Progenitor cell of endocrine pancreas (in vitro differentiated cells): ENCODE measurements at places on chromosomes 2 and 18.

DNA sequence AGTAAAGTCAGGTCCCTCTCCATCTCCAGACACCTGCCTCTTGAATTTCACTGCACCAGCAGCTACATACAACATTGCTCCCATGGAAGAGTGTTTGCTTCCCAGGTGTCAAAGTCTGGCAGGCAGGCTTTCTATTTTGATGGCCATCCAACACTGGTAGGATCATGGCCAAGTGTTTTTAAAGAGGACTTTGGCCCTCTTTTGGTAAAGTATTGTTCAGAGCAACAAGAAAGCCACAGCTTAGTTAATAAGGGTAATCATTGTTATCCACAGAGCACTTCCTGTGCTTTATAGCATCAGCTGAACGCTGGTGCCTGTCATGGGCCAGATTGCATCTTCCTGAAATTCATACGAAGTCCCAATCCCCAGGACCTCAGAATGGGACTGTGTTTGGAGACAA, 133.2 kb downstream of the NCK2 start:
- DNase-seq: no peak

- no peak for DNase-seq
Observed at GRCh38 chr2:3451169-3451568, 68.2 kb downstream of the ADI1 start.

DNA sequence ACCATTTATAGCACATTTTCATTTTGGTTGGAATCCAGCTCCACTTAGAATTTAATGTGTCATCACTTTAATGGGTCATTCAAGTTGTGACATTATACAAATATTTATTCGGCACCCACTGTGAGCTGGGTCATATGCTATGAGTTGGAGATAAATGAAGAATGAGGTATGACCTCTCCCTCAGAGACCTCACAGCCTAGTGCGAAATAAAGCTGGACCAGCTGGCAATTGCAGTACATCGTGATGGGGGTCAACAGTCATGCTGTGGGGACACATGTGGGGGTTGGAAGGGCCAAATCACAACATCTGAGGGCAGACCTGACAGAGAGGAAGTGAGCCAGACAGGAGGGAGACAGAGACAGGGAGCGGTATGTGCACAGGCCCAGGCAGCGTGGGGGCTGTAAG, 175.4 kb downstream of the MAIP1 start:
- no peak for DNase-seq

GRCh38 chr18:24033641-24034412, 19.3 kb downstream of the TTC39C start:
- no peak for DNase-seq

DNA sequence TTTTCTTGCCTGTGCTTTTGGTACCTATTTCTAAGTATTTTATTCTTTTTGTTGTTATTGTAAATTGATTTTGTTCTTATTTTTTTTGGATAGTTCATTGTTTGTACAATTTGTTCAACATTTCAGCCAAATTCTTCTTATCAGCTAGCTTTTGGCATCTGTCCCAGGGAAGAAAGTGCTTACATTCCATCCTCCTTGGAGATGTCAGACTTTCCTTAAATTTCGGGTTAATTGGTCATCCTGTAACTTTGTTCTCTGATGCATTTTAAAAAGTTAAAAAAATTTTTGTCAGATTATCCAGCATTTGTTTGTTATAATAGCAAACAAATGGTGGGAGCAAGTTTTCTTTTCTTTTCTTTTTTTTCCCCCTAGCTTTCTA, 60.3 kb downstream of the PTH2R start:
- no peak for DNase-seq

- DNase-seq: no peak
Observed at GRCh38 chr18:75854174-75854573, 426.7 kb upstream of the SMIM21 start.

DNA sequence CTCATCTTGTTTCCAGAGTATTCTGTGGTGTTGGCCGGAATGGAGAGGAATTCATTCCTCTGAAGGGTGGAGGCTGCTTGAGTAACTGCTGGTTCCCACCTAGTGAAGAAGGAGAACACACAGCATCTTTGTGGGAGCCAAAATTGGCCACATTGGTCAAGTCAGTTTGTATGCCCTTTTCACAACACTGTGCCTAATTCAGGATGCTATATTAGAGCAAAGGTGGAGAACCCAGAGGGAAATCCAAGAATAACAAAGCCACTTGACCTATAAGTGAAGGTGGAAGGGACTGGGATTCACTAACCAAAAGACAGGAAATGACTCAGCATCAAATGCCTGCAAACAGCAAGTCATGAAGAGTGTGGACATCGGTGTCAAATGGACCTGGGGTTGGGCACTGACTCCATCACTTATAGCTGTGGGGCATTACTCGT, 27.3 kb upstream of the MLPH start:
- DNase-seq: no peak

- DNase-seq: no peak
Observed at GRCh38 chr2:71640489-71640888, 187.1 kb downstream of the DYSF start.

GRCh38 chr18:46343931-46344372, 239.8 kb downstream of the HAUS1 start:
- no peak for DNase-seq

DNA sequence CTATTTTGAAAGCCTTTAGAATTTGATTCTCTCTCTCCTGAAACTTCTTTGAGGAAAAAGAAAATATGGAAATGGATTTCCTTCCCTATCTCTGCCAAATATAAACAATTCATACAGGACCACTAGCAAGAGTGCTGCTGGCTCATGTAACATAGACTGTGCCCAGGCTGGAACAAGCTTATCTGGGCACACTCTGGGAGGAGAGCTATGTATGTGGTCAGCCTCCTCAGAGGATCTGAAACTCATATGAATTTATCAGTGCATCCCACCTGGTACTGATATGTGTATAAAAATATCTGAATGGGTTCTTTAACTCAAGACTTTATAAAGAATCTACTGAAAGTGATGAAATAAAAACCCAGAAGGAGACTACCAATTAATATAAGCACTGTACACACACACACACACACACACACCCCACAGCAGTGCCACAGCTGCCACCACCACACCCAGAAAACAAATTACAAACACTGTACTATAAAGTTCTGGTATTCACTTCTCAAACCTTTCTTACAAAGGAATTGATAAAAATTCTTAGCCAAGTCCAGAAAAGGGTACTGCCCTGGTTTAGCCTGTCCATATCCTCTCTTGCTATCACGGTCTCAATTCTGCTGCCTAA, 115.6 kb downstream of the IRS1 start:
- DNase-seq: no peak

DNA sequence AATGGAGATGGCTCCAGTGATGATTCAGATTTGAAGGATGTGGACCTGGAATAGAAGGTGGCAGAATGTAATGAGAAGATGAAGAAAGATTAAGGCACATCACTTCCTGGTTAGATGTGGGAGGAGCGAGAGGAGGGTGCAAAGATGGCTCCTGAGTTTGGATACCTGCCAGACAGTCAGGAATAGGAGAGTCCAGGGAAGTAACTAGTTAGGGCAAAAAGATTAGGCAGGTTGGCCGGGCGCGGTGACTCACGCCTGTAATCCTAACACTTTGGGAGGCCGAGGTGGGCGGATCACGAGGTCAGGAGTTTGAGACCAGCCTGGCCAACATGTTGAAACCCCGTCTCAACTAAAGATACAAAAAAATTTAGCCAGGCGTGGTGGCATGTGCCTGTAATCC, 5.6 kb downstream of the C2orf74 start:
- no peak for DNase-seq

GRCh38 chr2:186309901-186310300, 176.2 kb upstream of the ZC3H15 start:
- no peak for DNase-seq

DNA sequence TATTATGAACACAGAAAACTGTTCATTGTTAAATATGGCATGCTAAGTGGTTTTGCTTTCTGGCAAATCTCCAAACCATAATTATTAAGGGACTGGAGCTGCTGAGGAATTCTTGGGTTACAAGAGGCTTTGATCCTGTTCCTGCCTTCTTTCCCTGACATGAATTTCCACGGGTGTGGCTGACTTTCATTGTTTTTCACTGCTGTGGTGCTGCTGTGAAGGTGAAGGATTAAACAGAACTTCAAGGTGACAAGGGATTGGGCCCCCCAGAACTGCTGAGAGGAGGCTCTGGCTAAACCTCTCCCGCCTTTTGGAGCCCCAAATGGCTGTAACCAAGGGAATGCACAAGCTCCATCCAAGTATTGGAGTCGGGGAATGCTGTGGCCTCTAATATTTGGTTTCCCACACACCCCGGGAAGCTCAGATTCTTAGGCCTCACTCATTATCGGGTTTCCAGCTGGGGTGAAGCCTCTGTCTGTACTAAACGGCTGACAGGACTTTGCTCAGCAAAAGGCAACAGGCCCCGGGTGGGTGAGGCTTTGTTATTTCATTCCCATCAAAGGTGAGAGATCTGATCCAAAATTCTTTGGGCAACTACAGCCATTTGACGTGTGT, 29.0 kb upstream of the ZFP36L2 start:
- no peak for DNase-seq

DNA sequence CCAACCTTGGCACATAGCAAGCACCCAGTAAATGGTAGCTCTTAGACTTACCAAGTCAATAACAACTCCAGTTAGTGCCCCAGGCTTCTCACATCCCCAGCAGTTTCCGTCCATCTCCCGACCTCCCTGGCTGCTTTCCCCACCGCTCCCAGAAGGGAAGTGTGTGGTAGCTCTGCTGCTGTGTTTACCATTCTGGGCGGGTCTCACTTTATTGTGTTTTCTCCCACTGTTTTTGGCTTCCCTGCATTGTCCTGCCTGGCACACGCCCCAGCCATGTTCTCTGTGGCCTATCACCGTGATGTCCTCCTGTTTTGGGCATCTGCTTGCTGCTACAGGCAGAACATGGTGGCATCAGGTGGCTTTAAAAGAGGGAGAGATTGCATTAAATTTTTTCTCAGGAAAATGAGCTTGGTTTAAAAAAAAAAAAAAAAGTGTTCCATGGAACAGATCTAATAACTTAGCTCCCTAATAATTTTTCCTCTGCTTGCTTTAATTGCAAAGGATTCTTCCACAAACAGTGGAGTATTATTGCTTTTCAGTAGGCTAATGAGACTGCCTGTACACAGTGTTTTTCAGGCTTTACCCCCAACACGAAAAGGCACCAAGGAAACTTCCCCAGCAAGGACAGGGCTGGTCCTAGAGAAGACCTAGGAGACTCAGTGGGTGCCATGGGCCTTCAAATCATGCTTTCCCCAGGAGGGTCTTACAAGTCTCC, 8.0 kb upstream of the COX7A2L start:
- DNase-seq: no peak

DNA sequence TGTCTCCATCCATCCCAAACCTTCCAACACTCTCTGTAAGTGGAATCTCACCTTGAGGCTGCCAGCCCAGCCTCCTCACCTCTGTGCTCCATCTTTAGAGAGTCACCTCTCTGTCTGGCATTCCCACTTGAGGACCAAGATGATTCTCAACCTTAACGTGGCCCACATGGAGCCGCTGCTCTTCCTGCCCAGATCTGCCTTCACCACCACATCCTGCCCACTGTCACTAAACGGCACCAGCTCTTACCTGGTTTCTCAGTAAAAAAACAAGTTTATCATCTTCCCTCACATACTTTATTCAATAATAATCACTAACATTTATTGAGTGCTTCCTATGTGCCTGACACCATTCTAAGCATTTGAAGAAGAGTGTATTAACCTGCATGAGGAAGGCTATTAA, 80.4 kb downstream of the NEDD4L start:
- DNase-seq: no peak

GRCh38 chr18:55657572-55658331, 69.8 kb upstream of the TCF4 start:
- DNase-seq: no peak

DNA sequence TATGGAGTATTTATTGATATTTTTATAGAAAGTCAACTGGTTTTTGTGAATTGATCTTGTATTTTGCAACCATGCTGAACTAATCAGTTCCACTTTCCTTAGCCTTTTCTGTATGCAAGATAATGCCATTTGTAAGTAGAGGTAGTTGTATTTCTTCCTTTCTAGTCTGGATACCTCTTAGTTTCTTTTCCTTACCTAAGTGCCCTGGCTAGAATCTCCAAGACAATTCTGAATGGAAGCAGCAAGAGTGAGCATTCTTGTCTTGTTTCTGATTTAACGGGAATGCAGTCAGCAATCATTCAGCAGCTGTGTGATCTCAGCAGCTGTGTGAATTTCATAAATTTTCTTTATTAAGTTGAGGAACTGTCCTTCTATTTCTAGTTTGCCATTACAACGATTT, 73.4 kb downstream of the NRXN1 start:
- no peak for DNase-seq

DNA sequence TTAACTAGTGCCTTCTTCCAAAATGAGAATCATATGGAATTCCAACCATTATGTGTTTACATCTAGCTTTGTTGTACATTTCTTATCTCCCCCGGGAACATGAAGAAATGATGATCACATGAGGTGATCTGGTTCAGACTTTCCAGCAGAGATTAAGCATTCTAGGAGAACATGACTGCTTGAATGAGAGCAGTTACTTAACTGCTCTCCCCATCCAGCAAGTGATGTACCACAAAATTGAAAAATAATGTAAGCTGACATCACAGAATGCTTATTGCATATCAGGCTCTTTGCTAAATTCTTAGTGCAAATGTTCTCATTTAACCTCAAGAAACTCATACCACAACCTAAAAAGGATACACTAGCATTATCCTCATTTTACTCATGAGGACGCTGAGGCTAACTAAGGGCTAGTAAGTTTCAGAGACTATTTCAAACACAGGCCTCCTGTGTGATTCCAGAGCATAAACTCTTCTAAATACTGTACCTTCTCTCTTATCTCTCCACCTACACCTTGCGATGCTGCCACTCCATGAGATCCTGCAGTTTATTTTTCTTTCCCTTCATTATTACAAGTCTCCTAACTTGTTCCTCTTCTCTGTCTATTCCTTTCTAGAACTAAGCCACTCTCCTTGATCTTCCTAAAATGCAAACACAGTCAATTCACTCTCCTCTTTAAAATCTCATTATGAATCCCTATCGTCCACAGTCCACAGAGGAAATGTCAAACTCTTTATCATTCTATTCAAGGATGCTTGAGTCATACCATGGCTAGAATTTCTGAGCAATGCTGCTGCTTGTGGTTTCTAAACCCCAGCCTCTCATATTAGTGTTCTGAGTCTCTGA, 1224.8 kb upstream of the ZEB2 start:
- no peak for DNase-seq

DNA sequence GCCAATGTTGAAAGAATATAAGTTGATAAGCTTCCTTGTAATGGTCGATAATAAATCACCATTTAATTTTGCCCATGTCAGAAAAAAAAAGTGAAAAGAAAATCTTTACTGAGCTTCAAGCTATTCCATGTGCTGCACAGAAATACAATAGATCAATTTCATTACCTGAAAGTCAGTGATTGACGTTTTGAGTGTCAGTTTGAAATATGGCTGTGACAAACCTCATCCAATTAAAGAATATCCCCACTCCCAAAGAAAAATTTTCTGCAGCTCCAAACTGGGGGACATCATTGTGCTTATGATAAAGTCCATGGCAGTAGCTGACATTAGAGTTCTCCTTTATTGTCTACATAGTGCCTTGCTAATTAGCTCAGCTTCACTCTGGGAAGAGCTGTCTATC, 184.8 kb upstream of the RPRM start:
- no peak for DNase-seq

DNA sequence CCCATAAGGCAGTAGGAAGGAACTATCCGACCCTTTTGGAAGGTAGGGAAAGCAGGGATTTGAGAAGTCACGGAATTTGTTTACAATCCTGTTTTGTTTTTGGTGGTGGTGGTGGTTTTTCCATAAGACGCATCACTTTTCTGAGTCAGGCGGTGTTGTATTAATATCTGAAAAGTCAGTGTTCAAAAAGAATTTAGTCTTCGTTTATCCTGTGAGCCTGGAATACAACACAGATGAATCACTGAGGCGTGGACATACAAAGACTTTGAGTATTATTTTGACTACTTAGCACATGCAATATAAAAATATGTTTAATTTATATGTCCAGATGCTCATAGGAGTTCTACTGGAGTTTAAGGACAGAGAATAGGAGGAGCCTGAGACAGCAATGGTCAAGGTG, 785 bp downstream of the ZNF892 start:
- no peak for DNase-seq
